Coronary artery (tissue), 2 donors: ENCODE measurements at places on chromosomes 6 and 20.
A peak's percentile ranks its signal among the peaks of the same experiment; 100 is the strongest.

DNA sequence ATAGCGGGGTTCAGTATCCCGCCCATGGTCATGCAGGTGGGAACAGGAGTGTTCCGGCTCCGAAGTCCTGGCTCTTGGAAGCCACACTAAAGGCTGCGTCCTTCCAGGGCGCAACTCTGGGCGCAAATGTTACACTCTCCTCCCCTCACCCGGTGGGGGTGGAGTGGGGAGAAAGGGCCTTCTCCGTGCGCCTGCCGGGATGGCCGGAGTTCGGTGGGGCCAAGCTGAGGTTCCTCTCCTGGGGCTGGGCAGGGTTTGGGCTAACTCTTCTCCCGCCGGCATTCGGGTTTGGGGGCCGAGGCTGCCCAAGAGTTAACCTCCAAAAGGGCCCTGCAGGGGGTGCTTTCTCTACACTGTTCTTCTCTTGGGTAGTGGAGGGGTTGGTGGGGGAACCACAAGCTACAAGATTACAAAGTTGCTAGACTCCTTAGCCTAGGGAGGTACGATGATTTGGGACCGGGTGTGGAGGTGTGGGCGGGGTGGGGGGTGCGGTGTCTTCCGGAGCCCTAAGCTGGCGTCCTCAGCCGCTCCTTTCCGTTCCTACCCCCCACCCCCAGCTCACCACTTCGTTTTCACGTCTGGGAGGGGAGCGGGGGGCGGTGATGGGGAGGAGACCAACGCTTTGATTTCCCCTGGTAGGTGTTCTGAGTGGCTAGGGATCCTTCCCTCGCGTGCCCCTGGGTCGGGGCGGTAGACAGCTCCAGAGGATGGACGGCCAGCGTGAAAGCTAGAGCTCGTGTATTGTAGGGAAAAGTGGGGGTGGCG lies 12.3 kb downstream of the NRN1 start:
- DNase-seq = no peak

DNA sequence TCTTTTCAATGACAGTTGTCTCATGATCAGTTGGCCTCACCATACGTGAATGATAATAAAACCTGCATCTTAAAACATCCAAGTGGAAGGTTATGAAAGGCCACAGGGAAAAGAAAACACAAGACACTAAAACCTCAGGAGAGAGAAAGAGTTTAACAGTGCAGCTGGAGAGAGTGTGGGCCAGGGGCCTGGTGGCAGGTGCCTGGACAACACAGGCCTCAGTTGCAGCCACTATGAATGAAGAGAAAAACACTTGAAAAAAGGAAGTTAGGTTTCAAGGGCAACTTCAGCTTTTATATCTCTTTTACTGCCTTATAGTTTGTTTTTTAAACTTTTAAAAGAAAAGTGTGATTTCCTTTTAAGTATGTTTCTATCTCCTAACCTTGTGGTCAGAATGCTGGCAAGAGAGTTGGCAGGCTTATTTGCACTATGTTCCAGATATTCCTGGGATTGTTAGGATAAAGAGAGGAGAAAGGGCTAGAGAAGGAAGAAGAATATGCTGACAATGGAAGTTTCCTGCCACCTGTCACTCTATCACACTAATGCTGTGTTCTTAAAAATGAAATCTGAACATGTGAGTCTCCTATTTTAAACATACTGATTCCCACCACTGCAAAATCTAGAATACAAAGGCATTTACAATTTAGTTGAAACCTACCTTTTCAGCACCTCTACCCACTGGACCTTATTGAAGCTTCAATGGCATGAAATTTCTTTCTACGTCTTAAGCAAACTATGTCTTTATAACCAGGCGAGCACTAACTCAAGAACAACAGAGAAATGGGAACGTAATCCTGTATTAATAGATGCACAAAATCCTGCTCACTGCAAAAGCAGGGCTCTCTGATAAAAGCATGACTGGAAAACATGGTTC lies 222.4 kb downstream of the CD83 start:
- no peak for DNase-seq

- DNase-seq = no peak
Observed at GRCh38 chr6:169452869-169453620, 199.4 kb upstream of the THBS2 start.

GRCh38 chr6:107866606-107867301 lies 42.6 kb upstream of the SCML4 start:
- DNase-seq = no peak

GRCh38 chr20:58309591-58310290 lies at the start of gene RAB22A:
TSS of gene RAB22A (plus strand) at chr20:58309715. CDS start at chr20:58309977, 262 bp downstream.
- peak; percentile 80 for DNase-seq

DNA sequence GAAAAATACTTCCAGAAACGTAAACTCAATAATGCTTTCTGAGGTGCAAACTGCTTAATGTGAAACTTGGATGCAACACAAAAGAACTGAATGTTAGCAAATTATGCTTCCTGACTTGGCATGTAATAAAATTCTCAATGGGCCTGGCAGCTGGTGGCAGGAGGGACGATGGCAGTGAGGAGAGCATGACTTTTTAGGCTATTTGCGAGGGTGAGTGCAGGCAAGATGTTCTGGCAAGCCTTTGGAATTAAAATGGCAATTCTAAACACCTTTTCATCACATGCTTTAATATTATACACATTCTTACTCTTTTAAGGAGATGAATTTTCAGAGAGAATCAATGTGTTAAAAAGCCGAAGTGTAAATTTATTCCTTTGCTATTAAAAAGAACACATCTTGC lies 224.8 kb upstream of the CDH4 start:
- DNase-seq = no peak

DNA sequence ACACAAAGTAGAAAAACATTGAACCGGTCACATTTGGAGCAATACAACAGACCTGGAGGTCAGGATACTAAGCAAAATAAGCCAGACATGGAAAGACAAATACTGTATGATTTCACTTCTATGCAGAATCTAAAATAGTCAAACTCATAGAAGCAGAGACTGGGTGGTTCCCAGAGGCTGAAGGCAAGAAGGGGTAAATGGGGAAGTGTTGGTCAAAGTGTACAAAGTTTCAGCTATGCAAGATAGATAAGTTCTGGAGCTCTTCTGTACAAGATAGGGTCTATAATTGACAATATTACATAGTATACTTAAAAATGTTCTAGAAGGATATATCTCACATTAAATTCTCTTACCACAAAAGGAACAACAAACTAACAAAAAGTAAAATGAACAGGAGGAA lies 70.3 kb downstream of the TMEM244 start:
- DNase-seq = no peak

- DNase-seq = no peak
Observed at GRCh38 chr6:167252271-167252670, 38.8 kb upstream of the UNC93A start.

GRCh38 chr6:83403191-83403590 lies 27.7 kb downstream of the ME1 start:
- DNase-seq = no peak

DNA sequence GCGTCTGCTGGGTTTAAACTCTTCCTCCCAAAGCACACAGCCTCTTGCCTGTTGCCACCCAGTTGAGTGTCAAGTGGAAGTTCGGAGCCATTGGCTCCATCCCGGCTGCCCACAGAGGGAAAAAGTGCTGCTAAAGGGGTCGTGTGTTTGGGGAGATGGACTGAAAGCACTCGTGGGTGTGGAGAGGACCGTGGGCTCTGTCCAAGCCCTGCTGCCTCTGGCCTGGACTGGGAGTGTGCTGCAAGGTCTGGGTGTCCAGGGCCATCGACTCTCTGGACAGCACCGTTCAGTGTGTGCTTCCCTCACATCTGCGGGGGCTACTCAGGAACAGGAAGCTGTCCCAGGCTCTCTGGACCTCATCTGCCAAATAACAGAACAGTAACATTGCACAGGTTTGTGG lies 269.3 kb downstream of the DLL1 start:
- DNase-seq = no peak

DNA sequence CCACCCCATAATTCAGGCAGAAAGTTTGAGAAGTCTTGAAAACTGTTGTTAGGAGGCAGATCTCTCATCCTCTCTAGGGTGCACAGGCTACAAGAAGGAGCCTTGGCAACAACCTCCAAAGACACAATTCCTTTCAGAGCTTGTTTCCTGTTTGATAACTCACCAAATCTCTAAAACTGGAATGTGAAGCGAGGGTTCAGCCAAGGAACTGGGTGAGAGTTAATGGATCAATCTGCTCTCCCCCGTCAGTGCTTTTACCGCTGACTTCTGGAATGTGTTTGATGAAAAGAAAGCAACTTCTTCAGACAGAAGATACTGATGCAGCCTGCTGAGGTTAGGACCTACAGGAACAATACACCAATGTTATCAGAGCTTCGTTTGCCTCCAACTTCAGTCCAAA lies 171.8 kb upstream of the BMP2 start:
- no peak for DNase-seq

DNA sequence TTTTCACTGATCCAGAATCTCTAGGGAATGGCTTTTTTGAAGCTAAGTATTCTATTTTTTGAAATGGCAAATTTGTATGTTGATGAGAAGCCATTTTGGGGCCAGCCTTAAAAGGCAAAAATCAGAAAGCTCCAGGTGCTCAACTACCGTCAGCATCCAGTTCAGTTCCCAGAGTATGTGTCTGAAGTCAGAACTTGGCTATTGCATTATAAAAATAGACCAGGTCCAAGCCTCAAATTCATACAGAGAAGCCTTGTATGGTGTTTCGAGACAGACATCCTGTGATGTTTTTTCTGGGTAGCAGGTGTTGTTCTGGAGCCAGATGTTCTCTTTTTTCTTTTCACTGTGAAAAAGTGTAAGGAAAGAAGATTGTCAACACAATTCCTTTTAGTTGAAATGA lies 68.2 kb downstream of the CCN2 start:
- DNase-seq = no peak

GRCh38 chr20:50438986-50439407 lies 71.2 kb upstream of the PTPN1 start:
- DNase-seq = no peak

DNA sequence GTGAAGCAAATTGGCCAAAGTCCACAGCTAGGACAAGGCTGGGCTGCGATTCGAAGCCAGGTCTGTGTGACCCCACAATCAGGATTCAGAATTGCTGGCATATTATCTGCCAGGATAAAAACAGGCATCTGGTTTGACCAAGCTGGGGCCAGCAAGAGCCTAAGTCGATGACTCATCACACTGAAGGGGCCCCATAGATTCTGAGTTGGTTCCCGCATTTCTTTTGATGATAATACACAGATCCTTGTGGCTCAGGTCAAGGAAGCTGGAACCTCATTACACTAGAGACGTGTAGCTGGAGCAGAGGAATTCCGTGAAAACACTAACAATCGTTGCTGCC lies 6.5 kb downstream of the KCNB1 start:
- no peak for DNase-seq

- no peak for DNase-seq
Observed at GRCh38 chr6:77010931-77011542, 452.3 kb downstream of the HTR1B start.

DNA sequence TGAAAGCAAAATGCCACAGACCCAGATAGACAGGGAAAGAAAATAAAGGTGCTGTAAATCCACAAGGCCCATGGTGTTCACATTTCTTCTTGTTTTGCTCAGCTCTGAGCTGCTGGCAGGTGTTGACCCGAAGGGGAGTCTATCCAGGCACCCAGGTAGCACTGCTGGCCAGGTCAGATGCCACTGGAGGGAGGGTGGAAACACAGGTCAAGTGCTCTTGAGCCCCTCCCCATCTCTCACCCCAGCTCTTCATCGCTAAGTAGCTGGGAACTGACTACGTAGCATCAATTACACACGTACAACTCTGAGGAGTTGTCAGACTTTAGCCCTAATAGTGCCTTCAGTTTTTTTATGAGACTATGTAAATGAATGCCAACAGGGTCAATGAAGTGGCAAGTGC lies 287.8 kb upstream of the QKI start:
- no peak for DNase-seq

DNA sequence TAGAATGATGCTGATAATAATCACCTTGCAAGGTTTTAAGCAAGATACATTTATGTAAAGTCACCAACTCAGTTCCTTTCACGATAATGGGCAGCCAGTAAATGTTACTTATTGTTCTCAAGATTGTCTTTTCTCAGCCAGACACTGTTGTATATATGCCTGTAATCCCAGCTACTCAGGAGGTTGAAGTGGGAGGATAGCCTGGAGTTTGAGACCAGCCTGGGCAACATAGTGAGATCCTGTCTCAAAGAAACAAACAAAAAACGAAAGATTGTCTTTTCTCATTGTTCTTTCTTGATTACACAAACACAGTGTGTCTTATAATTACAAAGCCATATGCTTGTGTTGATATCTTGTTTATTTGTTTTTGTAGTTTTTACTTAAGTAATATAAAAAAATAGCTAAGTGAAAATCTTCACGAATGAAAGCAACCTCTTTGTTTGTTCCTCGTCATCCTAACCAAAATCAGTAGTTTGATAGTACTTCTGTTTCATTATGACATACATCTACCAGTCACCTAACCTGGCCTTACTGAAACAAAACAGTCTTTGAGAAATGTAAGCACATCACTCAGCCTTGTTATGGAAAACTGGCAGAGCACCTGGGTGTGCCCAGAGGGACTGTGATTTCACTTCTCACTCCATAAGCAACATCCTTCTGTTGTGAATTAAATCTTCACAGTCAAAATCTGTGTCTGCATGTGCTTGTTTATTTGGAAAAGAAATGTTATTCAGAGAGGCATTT lies 436.2 kb upstream of the SOX4 start:
- DNase-seq = no peak

DNA sequence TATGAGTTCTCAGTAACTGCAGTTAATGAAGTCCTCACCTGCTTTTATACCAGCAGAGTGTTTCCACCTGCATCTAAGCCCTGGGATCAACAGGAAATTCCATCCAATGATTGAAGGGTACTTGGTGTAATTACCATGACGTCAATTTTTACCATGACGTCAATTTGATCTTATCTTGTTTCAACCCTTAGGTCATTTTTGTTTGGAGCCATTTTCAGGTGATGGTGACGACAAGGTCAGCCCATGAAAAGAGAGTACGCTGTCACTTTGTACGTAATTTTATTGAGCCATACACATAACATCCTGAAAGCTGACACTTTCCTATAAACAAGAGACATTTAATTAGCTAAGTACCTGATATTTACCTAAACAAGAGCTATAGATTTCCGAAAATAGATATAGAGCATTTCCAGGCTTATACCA lies at the start of gene CGA:
Gene CGA, minus strand, starts transcription at position 20 of the 423 bp plus-strand sequence. CDS start 6,906 bp downstream, outside the sequence.
- DNase-seq = no peak

GRCh38 chr6:161869491-161869890 lies 595.6 kb upstream of the AGPAT4 start:
- DNase-seq = no peak

GRCh38 chr6:140500849-140501248 lies 1126.4 kb upstream of the CITED2 start:
- DNase-seq = no peak
